ENCODE measurements at places on chromosomes 4 and X. TPM values are rescaled to one million over a fixed set of nuclear protein-coding genes. Genes with fewer than 3 reads are reported as not detected.

SPCS3 gene
- 45.7 TPM for total RNA-seq

PRR32 gene
- 4.8 TPM for total RNA-seq

MAGEE1 gene
- 2.0 TPM for total RNA-seq

PPBP gene
- 1.6 TPM for total RNA-seq

DACH2 gene
- not detected for total RNA-seq

TLR2 gene
- total RNA-seq: 6.4 TPM

RFC1 gene
- total RNA-seq: 30.4 TPM

GRCh38 chr4:113146876-113147358, 97.5 kb downstream of the ANK2 start:
- no peaks in the 10 kb centered on the region for H3K4me1 ChIP-seq
- peak overlapping the region; percentile 80 for H3K27ac ChIP-seq
- DNase-seq: no peak

DNA sequence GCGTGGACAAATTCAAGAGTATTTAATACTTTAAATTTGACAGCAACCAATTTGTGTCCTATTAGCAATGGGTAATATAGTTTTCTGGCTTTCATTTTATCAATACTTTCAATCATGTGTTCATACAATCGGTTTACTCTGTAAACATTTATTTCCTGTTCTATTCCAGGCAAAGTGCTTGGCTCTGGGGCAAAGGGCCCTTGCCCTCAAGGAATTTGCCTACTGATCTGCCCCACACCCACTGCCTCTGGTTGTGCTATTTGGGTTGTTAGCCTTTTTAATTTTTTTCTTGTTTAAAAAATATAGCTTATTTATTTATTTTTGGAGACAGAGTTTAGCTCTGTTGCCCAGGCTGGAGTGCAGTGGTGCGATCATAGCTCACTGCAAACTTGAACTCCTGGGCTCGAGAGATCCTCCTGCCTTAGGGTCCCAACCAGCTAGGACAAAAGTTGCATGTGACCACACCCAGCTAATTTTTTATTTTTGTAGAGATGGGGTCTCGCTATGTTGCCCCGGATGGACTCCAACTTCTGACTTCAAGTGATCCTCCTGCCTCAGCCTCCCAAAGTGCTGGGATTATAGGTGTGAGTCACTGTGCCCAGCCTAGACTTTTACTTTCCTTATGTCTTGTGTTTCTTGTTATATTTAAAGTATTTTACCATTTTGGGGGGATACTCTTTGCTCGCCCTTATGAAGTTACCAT, 30.7 kb upstream of the CBR4 start:
- no peak overlapping the region for H3K4me3 ChIP-seq
- H3K4me1 ChIP-seq: no peaks in the 10 kb centered on the region
- no peaks in the 10 kb centered on the region for H3K36me3 ChIP-seq
- H3K27me3 ChIP-seq: no peaks in the 10 kb centered on the region

- H3K27me3 ChIP-seq: no peaks in the 10 kb centered on the region
- no peak for DNase-seq
- H3K4me3 ChIP-seq: no peak overlapping the region
- no peaks in the 10 kb centered on the region for H3K36me3 ChIP-seq
These were observed 279.9 kb downstream of the ASMT start for GRCh38 chrX:1894740-1895139.

- DNase-seq: no peak
- H3K4me3 ChIP-seq: no peak overlapping the region
- H3K27me3 ChIP-seq: no peaks in the 10 kb centered on the region
- no peaks in the 10 kb centered on the region for H3K36me3 ChIP-seq
- H3K27ac ChIP-seq: no peak overlapping the region
These were observed 97.8 kb downstream of the TLL1 start for GRCh38 chr4:165970703-165971420.

DNA sequence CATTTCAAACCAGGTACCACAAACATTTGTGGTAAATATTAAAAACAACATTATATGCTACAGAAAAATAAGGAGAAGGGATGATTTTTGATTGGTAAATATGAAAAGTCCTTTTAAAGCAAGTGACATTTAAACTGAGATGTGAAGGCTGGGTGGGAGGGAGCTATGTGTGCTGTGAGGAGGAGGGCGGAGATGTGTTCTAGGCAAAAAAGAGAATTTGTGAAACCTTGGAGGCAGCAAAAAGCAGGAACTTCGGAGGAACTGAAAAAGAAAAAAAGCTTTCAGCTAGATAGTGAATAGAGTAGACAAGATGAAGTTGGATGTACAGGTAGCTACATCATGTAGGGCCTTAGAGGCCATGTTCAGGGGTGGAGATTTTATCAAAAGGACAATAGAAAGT, 10.1 kb upstream of the ARAP2 start:
- no peaks in the 10 kb centered on the region for H3K36me3 ChIP-seq
- no peaks in the 10 kb centered on the region for H3K27me3 ChIP-seq
- no peak overlapping the region for H3K4me3 ChIP-seq
- no peak for DNase-seq

DNA sequence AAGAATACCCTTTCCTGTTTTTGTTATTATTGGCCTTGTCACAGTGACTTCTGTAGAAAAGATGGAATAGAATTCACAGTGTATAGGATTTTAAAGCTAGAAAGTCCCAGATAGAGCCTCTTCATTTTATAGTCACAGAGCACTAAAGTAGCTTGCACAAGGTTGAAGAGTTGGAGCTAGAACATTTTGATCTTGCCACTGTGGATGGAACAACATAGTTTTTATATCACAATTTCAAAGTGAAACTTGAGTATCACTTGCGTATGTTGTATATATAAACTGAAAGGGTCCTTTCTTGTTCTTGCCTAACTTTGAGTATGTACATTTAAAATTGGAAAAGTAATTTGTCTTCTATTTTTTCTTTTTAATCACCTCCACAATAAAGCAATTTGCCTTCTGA, 2.7 kb downstream of the USO1 start:
- DNase-seq: no peak
- no peaks in the 10 kb centered on the region for H3K27me3 ChIP-seq
- no peaks in the 10 kb centered on the region for H3K36me3 ChIP-seq
- H3K27ac ChIP-seq: peak overlapping the region; percentile 98
- no peaks in the 10 kb centered on the region for H3K4me1 ChIP-seq

DNA sequence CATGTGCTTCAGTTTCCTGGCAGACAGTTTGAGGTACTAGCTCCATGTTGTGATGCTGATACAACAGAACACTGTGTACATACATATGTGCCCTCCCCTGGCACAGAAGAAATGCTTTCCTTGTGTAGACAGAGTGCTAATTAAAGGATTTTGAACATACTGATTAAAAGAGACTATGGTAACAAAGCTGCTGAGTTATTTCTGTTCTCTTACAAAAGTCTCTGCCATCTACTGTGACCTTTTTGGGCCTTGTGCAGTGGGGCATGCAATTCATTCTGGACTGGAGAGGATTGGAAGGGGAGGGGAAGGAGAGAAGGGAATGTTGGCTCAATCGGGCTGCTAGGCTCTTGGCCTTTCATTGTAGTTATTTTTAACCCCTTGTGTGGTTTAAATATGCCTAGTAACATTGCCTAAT, 6.0 kb downstream of the PDLIM5 start:
- peaks cover 58% of the 10 kb centered on the region for H3K36me3 ChIP-seq
- H3K27me3 ChIP-seq: no peaks in the 10 kb centered on the region
- H3K4me1 ChIP-seq: no peaks in the 10 kb centered on the region

GRCh38 chr4:142242156-142242555, 603.9 kb downstream of the INPP4B start:
- no peak overlapping the region for H3K4me3 ChIP-seq
- no peak overlapping the region for H3K27ac ChIP-seq
- H3K27me3 ChIP-seq: no peaks in the 10 kb centered on the region
- no peaks in the 10 kb centered on the region for H3K4me1 ChIP-seq
- no peak for DNase-seq

- DNase-seq: no peak
- no peaks in the 10 kb centered on the region for H3K36me3 ChIP-seq
- H3K4me3 ChIP-seq: no peak overlapping the region
- no peaks in the 10 kb centered on the region for H3K27me3 ChIP-seq
These were observed 123.5 kb downstream of the IL15 start for GRCh38 chr4:141759796-141760425.

GRCh38 chr4:37825968-37826294, 555 bp upstream of the PGM2 start:
- no peak for DNase-seq
- no peaks in the 10 kb centered on the region for H3K27me3 ChIP-seq
- H3K27ac ChIP-seq: peak overlapping the region; percentile 78
- H3K4me3 ChIP-seq: peak overlapping the region; percentile 91
- peaks cover 30% of the 10 kb centered on the region for H3K4me1 ChIP-seq

GRCh38 chr4:29304595-29304994, 1415.6 kb upstream of the PCDH7 start:
- no peak overlapping the region for H3K4me3 ChIP-seq
- H3K27me3 ChIP-seq: no peaks in the 10 kb centered on the region
- H3K4me1 ChIP-seq: no peaks in the 10 kb centered on the region
- no peak overlapping the region for H3K27ac ChIP-seq

GRCh38 chr4:71634364-71634763, 149.5 kb downstream of the GC start:
- H3K27ac ChIP-seq: no peak overlapping the region
- no peaks in the 10 kb centered on the region for H3K27me3 ChIP-seq
- no peaks in the 10 kb centered on the region for H3K36me3 ChIP-seq
- H3K4me1 ChIP-seq: no peaks in the 10 kb centered on the region
- no peak overlapping the region for H3K4me3 ChIP-seq
- DNase-seq: no peak

DNA sequence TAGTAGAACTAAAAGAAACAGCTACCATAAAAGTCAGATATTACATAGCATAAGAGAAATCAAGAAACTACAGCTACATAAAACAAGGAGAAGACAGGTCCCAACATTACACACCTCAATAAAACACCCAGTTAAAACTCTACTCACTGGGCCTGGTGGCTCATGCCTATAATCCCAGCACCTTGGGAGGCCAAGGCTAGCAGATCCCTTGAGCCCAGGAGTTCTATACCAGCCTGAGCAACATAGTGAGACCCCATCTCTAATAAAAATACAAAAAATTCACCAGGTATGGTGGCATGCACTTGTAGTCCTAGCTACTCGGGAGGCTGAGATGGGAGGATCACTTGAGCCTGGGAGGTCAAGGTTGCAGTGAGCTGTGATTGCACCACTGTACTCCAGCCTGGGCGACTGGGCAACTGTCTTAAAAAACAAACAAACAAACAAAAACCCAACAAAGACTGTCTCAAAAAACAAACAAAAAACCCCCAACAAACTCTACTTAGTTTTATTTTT, 15.2 kb upstream of the TXLNG start:
- DNase-seq: no peak
- no peak overlapping the region for H3K4me3 ChIP-seq
- no peaks in the 10 kb centered on the region for H3K27me3 ChIP-seq
- H3K4me1 ChIP-seq: no peaks in the 10 kb centered on the region

DNA sequence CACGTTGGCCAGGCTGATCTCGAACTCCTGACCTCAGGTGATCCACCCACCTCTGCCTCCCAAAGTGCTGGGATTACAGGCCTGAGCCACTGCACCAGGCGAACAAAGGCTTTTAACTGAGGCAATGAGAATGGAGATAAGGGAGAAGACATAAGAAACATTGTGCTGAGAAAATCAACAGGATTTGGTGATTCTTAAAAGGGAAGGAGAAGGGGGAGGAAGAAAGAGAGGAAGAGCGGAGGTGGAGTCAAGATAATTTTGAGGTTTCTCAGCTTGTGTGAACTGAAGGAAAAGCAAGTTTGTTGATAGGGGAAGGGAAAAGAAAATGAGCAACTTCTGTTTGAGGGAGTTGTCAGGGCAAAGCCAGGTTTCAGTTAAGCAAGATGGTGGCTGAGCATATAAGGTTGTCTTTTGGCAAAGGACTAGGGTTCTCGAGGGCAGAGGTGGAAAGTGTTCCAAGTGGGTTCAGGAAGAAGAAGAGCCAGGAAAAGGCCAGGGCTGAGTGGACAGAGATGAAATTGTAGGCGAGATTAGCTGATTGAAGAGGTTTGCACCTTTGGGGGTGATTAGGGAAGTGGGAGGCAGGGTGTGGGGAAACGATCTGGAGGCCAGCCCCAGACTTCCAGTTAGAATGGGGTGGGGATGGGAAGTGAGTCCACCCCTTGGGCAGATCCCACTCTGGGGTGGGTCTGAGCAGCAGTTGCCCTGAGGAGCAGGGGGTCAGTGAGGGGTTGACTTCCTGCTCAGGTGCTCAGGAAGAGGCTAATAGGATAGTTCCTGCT, 7.8 kb downstream of the DOCK11 start:
- no peaks in the 10 kb centered on the region for H3K36me3 ChIP-seq
- no peak overlapping the region for H3K4me3 ChIP-seq
- no peak overlapping the region for H3K27ac ChIP-seq
- no peaks in the 10 kb centered on the region for H3K4me1 ChIP-seq

GRCh38 chr4:53039741-53040458, 177.8 kb downstream of the RASL11B start:
- H3K27me3 ChIP-seq: no peaks in the 10 kb centered on the region
- H3K4me1 ChIP-seq: no peaks in the 10 kb centered on the region
- H3K36me3 ChIP-seq: no peaks in the 10 kb centered on the region
- DNase-seq: no peak

DNA sequence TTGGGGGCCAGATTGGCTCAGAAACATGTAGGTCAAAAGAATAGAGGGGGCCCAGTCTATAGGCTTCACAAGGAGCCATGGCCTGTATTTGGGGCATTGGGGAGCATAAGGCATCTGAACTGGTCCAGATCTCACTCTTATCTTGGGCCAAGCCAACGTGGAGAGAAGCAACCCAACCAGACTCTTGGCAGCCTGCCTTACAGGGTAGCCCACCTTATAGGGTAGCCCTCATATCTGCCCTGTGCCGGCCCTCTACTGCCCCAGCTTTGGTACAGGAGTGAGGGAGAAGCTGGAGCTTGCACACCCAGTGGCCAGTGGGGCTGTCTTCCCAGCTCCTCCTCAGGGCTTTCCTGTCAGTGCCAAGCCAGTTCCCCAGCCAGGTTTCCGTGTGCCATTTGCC, 142.2 kb downstream of the AMMECR1 start:
- H3K27ac ChIP-seq: no peak overlapping the region
- peaks cover 7% of the 10 kb centered on the region for H3K36me3 ChIP-seq
- DNase-seq: no peak
- no peaks in the 10 kb centered on the region for H3K4me1 ChIP-seq
- no peaks in the 10 kb centered on the region for H3K27me3 ChIP-seq
- no peak overlapping the region for H3K4me3 ChIP-seq

DNA sequence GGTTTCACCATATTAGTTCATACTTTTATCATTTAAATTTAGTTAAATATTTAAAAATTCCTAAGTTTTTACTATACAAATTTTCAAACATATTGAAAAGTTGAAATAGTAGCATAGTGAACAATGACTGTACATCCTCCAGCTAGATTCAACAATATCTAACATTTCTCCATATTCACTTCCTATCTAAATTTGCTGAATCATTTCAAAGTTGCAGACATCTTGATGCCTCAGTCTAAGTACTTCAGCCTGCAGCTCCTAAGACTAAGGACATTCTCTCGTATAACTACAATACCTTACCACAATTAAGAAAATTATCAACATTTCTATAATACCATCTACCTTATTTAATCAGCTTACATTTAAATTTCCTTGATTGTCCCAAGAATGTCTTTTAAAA, 132.7 kb downstream of the TMEM164 start:
- H3K36me3 ChIP-seq: no peaks in the 10 kb centered on the region
- DNase-seq: no peak
- H3K4me3 ChIP-seq: no peak overlapping the region
- H3K4me1 ChIP-seq: no peaks in the 10 kb centered on the region
